ENCODE measurements at places on chromosomes 11 and 22.

- no peak for DNase-seq
Measured at GRCh38 chr11:42773729-42774128, 538.1 kb upstream of the API5 start.

DNA sequence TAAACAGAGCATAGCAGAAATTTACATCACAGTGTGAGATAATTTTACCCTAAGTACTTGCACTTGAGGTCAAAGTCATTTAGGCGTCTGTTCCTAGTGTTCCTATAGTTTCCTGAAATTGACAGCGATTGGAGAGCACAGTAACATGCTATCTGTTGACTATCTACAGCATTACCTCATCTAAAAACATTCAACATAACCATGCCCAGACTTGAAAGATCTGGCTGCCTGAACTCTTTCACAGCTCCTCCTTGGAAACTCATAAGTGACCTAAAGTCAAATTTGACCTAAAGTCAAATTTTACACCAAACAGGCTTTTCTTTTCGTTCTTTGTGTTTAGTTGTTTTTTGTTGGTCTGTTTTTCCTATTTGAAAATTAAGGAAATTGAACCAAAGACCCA is 233.8 kb upstream of the UBASH3B start:
- no peak for DNase-seq

GRCh38 chr11:57552479-57552878 is 15.0 kb downstream of the UBE2L6 start:
- no peak for DNase-seq

DNA sequence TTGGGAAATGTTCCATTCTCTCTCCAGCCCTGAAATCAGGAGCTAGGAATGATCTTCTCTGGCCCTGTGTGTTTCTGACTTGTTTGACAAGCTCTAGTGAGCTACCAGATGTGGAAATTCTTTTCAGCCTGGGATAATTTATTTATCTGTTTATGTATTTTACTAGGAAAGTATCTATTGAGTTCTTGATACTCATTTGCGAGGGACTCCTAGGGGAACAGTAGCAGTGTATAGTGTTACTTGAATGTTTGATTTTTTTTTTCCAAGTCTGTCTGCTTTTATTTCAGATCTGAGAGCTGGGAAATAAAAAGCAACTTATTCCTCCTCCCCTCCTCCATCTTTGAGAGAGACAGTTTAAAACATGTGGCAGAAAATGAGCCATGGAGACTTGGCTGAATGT is 92.5 kb downstream of the ALX4 start:
- DNase-seq: no peak

DNA sequence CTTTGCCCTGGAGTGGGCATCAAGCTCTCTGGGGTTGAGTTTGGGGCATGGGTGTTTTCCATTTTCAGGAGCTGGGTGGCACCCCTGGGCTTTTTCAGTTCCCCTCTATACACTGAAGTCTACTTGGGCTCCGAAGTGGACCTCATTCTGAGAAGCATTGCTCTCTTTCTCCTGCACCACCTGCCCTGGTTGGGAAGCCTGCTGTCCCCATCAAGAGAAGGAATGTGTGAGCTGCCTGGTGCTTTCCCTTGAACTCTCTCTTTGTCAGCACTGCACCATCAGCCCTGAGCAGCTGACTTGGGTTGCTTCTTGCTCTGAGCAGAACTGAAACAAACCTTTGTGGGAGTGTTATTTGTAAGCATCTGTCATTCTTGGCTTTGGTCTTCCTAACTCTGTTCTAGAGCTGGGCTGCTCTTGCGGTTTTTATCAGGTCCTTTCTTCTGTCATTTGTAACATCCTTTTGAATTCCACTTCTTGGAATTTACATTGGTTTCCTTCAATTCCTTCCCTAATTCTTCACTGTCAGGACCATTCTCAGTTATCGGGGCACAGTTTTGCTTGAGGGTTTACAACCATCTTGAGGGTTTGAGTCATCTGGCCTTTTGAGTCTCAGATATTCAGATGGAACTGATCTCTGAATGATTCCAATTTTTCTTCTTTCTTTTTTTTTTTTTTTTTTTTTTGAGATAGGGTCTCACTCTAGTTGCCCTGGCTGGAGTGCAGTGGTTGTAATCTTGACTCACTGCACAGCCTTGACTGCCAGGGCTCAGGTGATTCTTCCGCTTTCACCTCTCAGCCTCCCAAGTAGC is 20.5 kb downstream of the UBE2L3 start:
- no peak for DNase-seq

GRCh38 chr11:43358279-43358800 is 380 bp upstream of the TTC17 start:
- no peak for DNase-seq

- no peak for DNase-seq
Measured at GRCh38 chr22:48883211-48883960, 944.3 kb downstream of the BRD1 start.

- no peak for DNase-seq
Measured at GRCh38 chr22:30046716-30047363, 33.4 kb upstream of the HORMAD2 start.

- DNase-seq: no peak
Measured at GRCh38 chr22:37662039-37662438, 3.5 kb downstream of the PDXP start.

GRCh38 chr11:118672846-118673245 is 6.6 kb downstream of the TREH start:
- no peak for DNase-seq

DNA sequence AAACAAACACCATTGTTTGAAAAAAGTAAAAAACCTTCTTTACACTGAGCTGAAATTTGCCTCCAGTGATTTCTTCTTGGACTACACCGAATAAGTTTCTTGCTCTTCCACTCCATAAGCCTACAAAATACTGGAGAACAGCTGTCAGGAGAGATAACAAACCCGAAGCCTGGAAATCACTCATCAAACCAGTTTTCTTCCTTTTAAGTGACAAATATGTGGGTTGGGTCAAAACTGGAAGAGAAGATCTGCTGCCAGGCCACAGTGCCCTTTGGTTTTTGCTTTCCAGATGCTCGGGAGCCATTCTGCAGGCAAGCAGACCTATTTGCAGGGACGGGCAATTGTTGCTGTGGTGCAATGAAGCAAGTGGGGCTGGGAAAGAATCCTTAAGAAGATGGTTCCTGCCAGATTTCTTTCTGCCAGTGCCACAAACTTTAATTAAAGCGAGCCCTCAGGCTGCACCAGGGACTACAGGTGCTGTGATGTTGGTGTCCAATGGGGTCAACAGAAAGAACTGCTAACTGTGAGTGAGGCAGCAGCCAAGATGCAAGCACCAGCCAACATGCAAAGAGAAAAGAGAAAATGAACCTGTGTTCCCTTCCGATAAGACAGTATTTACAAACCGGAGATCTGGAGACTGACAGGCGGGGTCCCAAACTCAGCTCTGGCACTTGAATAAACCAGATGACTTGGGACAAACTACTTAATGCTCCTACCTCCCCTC is 44.8 kb upstream of the SMCO4 start:
- no peak for DNase-seq
